GM12878 (cell line): ENCODE measurements at places on chromosomes 12 and 14. TPM values are rescaled to one million over a fixed set of nuclear protein-coding genes. Genes with fewer than 3 reads are reported as not detected.

ADGRD1 gene
- total RNA-seq: 0.82 and 1.3 TPM in 2 replicates

C3AR1 gene
- total RNA-seq: 0.10 and 0.19 TPM in 2 replicates

RIPK3 gene
- total RNA-seq: 11.2 and 12.8 TPM in 2 replicates

NYNRIN gene
- total RNA-seq: 0.05 and 0.15 TPM in 2 replicates

DNA sequence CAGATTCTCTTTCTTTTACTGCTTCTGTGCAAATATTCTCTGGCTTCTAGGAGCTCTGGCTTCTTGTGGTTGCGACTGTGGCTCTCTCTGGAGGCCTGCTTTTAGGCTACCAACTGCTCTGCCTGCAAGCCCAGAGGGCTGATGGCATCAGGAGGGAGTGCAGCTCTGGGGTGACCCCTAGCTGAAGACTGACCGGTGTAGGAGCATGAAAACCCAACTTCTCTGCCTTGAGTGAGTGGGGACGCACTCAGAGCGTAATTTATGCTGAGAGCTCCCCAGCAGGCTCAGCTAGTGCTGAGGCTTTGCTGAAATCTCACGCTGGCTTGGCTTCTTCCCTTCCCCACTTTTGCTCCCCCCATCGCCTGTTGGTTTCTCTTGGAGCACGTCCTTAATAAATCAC lies 29.9 kb upstream of the RBM19 start:
- no peak overlapping the region for H3K27ac ChIP-seq
- no peaks in the 10 kb centered on the region for H3K4me1 ChIP-seq
- DNase-seq: no peak
- H3K27me3 ChIP-seq: peaks cover 4% of the 10 kb centered on the region; the same call in 1 of the 2 replicates
- no peaks in the 10 kb centered on the region for H3K36me3 ChIP-seq

CMA1 gene
- total RNA-seq: not detected in 2 replicates

- H3K4me3 ChIP-seq: no peak overlapping the region
- no peak for DNase-seq
- no peaks in the 10 kb centered on the region for H3K4me1 ChIP-seq
- H3K36me3 ChIP-seq: no peaks in the 10 kb centered on the region
- H3K27me3 ChIP-seq: no peaks in the 10 kb centered on the region
- H3K27ac ChIP-seq: no peak overlapping the region
Observed at GRCh38 chr12:67414011-67414715, 145.0 kb downstream of the CAND1 start.

GRCh38 chr14:79293482-79294177 lies 917.7 kb downstream of the DIO2 start:
- H3K4me3 ChIP-seq: no peak overlapping the region
- H3K27ac ChIP-seq: no peak overlapping the region
- H3K27me3 ChIP-seq: no peaks in the 10 kb centered on the region
- no peak for DNase-seq
- no peaks in the 10 kb centered on the region for H3K4me1 ChIP-seq

DNA sequence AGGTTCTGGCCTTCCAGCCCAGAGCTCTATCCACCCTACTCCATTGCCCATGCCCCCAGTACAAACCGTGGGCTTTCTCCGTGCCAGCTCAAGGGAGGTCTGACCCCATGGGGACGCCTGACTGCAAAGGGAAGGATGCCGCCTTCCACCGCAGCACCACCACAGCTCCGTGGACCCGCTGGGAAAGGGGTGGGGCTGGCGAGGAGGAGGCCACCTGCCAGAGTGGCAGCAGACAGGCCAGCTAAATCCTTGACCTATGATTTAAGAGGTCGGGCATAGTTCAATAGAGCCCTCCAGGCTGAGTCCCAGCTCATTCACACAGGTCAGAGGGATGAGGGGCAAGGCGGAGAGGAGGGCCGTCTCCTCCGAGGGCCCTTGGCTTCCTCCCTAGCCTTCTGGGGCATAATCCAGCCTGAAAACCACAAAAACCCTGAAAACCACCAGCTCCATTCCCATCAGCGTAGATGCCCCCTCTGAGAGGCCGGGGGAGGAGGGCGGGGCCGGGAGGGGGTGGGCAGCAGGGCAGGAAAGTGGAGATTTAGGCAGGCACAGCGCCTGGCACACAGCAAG lies 14.9 kb upstream of the FIGNL2 start:
- H3K27me3 ChIP-seq: peaks cover 17% of the 10 kb centered on the region
- no peak overlapping the region for H3K4me3 ChIP-seq
- no peaks in the 10 kb centered on the region for H3K4me1 ChIP-seq
- no peak overlapping the region for H3K27ac ChIP-seq

- H3K27me3 ChIP-seq: no peaks in the 10 kb centered on the region
- H3K27ac ChIP-seq: no peak overlapping the region
- H3K4me3 ChIP-seq: no peak overlapping the region
Observed at GRCh38 chr14:102872020-102872419, 50.4 kb upstream of the AMN start.

DNA sequence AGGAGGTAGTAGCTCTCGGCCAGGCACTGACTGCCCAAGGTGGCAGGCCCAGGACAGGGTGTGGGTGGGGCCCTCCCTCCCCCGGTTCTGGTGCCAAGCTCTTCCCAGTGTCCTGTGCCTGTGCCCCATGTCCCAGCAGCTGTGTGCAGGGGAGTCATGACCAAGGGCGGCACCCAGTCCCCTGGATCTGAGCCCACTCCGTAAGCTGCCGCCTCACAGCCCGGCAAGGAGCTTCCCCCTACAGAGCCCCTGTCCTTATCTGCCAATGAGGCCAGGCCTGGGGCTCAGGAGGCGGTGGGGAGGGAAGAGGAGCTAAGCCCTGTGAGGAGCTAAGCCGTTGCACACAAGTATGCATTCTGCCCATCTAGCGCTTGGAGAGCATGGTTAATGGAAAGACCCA lies 5.6 kb upstream of the C14orf180 start:
- no peaks in the 10 kb centered on the region for H3K4me1 ChIP-seq
- H3K27me3 ChIP-seq: no peaks in the 10 kb centered on the region
- no peaks in the 10 kb centered on the region for H3K36me3 ChIP-seq

DNA sequence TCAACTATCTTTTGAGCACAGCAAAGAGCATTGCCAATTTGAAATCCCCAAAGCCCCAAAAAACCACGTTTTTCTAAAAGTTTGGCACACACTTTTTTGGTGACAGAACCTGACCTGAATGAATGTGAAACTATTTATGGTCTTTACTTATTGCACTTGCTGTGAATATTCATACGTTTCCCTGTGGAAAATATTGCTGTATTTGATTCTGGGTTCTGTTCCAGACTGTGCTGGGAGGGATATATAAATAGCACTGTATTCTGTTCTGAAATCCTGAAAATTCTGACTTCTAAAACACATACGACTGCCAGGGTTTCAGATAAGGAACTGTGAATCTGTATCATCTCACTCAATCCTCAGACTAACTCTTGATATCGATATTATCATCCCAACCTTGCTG lies 35.1 kb downstream of the NR1H4 start:
- no peaks in the 10 kb centered on the region for H3K4me1 ChIP-seq
- no peak for DNase-seq
- H3K27me3 ChIP-seq: no peaks in the 10 kb centered on the region
- no peak overlapping the region for H3K27ac ChIP-seq
- no peak overlapping the region for H3K4me3 ChIP-seq

DNA sequence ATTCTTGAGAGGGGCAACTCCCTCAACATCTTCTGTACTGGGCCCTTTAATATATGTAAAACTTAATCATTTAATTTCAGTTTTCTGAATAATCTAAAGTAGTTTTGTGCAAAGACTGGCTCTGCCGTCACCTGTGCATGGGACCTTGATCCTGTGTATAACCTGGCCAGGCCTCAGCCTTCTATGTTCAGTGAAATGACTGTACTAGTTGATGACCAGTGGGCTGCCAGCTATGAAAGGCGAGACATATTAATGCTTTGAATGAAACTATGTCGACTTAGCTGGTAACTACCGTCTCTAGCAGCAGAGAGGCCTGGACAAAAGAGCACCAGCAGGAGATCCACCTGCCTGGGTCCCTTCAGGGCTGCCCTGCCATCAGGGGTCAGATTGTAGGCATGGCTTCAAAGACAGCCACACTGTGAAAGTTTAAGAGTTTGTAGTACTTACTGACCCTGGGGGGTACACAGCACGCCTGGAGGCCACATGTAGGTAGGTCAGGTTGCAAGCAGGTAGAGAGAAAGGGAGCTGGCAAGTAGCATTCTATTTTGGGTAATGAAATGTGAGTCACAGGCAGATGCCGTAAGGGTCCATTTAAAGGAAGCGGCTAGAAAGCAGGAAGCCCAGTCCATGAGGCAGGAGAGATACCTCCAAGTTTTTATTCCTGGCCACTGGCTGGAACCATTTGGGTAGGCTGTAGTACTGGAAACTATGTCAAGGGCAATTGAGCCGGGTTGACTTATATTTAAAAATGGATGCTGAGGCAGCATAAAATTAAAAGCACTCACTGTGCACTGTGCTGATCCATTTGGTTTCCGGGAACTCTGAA lies 77.2 kb downstream of the BHLHE41 start:
- DNase-seq: no peak
- H3K36me3 ChIP-seq: no peaks in the 10 kb centered on the region
- no peaks in the 10 kb centered on the region for H3K4me1 ChIP-seq
- H3K27ac ChIP-seq: no peak overlapping the region

DNA sequence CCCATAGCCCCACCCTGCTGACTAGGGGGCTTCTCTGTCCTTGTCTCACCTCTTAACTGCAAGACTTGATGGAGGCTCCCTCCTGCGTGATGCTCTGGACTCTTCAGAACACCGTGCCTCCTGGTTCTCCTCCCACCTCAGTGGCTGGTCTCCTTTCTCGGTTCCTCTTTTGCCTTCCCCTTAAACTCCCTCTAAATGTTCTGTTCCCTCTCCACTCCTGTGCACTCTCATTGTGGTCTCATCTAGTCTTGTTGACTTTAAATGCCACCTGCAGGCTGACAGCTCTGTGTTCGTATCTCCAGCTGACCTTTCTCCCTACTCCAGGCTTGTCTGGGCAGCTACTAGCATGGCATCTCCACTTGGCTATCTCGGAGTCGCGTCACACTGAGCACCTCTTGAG lies 28.3 kb downstream of the DYNC1H1 start:
- peaks cover 29% of the 10 kb centered on the region for H3K4me1 ChIP-seq
- H3K27me3 ChIP-seq: no peaks in the 10 kb centered on the region
- peak; percentile 84 for DNase-seq
- peaks cover 38% of the 10 kb centered on the region for H3K36me3 ChIP-seq

DNA sequence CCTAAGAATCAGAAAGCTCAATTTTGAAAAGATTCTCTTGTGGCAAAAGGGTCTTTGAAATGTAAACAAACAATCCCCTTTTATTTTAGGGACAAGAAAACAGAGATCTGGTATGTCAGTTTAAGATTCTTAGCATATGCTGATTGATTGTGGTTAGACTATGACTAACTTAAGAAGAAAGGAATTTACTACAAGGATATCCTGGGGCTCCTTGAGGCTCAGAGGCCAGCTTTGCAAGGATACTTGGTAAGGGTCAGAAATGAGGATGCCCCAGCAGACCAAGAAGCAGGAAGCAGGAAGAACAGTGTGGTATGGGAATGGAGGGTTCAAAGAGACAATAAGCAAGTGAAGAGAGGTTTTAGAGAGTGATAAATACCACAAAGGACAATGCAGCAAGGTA lies 474.6 kb downstream of the ETNK1 start:
- H3K4me3 ChIP-seq: no peak overlapping the region
- DNase-seq: no peak
- no peaks in the 10 kb centered on the region for H3K4me1 ChIP-seq

- H3K27me3 ChIP-seq: no peaks in the 10 kb centered on the region
- no peak overlapping the region for H3K4me3 ChIP-seq
- no peak for DNase-seq
- H3K4me1 ChIP-seq: no peaks in the 10 kb centered on the region
- H3K36me3 ChIP-seq: peaks cover 9% of the 10 kb centered on the region
Observed at GRCh38 chr14:103463149-103463548, 59.5 kb downstream of the CKB start.

MSRB3 gene
- 1.2 and 2.2 TPM in 2 replicates for total RNA-seq

GRCh38 chr14:31263485-31264133 lies 56.0 kb upstream of the HECTD1 start:
- H3K36me3 ChIP-seq: no peaks in the 10 kb centered on the region
- H3K27me3 ChIP-seq: no peaks in the 10 kb centered on the region
- DNase-seq: no peak
- no peak overlapping the region for H3K27ac ChIP-seq
- peaks cover 11% of the 10 kb centered on the region for H3K4me1 ChIP-seq

- H3K4me1 ChIP-seq: no peaks in the 10 kb centered on the region
- no peak overlapping the region for H3K27ac ChIP-seq
- no peak overlapping the region for H3K4me3 ChIP-seq
- no peaks in the 10 kb centered on the region for H3K27me3 ChIP-seq
Observed at GRCh38 chr12:106380954-106381353, 23.4 kb downstream of the POLR3B start.
